Thoracic aorta (tissue), 2 donors: ENCODE measurements at places on chromosomes 3 and 15. TPM values are rescaled to one million over a fixed set of nuclear protein-coding genes. Genes with fewer than 3 reads are reported as not detected.
A peak's percentile ranks its signal among the peaks of the same experiment; 100 is the strongest.

DNA sequence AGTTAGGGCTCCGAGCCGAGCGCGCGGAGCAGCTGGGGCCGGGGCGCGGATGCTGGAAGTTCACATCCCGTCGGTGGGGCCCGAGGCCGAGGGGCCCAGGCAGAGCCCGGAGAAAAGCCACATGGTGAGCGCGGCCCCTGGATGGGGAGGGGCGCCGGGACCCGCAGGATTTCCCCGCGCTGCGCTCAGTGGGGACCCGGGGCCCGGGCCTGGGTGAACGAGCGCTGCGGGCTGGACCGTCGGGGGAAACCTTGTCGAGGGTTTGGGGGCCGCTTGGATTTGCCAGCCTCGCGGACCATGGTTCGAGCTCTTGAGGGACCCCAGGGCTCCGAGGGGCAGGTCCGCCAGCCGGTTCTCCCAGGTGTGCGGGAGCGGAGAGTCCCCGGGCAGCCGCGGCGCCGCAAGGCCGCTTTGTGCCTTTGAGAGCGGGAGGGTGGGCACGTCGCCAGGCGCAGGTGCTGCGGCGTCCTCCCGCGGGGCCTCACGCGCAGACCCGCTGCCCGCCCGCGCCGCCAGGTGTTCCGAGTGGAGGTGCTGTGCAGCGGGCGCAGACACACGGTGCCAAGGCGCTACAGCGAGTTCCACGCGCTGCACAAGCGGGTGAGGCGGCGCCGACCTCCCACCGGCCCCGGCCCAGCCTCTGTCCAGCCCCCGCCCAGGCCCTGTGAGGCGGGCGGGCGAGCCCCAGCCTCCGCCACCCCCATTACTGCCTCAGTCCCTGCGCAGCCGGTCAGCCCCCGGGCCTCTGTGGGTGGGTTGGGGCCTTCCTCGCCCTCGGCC is at the start of gene SNX22:
Gene SNX22, plus strand, starts transcription at position 5 of the 780 bp plus-strand sequence. Its CDS starts 45 bp downstream, at position 50.
- peaks cover 21% of the 10 kb centered on the region for H3K4me1 ChIP-seq
- H3K27ac ChIP-seq, result no peak within 1 kb of the TSS
- peaks cover 15% of the 10 kb centered on the region for H3K36me3 ChIP-seq
- peaks cover 6% of the 10 kb centered on the region for H3K27me3 ChIP-seq

DNA sequence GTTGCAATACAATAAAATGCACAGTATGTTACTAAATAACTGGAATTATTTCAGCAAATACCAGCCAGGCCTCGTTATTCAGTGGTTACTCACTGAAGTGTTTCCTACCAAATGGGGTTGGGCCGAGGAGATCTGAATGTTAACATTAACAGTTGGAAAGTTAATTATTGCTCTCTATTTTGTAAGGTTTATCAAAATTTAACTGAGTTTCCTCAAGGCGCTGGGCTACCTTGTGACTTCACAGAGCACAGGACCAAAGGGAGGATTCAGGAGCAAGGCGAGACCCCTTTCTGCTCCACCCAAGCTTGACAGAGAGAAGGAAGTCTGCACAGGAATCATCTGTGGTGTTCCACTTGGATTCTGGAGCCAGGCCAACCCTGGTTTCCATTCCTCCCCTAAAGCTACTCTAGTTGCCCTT is 21.6 kb downstream of the ADAMTS9 start:
- peak overlapping the region; percentile 38 for H3K27ac ChIP-seq
- no peak overlapping the region for H3K4me3 ChIP-seq
- H3K36me3 ChIP-seq, result no peaks in the 10 kb centered on the region
- no peaks in the 10 kb centered on the region for H3K27me3 ChIP-seq
- no peak for DNase-seq

DNA sequence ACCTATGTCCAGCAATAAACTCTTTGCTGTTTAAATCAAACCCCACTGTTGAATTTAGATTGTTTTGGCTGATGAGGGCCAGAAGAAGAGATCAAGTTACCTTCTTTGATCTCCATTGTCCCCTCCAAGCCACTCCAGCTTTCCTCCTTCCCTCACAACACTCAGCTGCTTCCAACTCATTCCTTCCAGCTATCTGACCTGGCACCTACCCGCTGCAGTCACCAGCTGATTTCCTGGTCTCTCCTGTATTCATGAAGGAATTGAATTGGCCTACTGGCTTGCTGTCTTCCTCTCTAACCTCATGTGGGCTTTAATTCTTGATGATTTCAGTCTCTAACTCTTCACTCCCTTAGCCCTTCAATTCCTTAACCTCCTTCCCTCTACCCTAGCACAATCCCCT is 40.8 kb upstream of the ABHD17C start:
- no peak overlapping the region for H3K27ac ChIP-seq
- H3K4me1 ChIP-seq, result no peaks in the 10 kb centered on the region
- DNase-seq, result no peak
- H3K4me3 ChIP-seq, result no peak overlapping the region
- H3K36me3 ChIP-seq, result no peaks in the 10 kb centered on the region

DNA sequence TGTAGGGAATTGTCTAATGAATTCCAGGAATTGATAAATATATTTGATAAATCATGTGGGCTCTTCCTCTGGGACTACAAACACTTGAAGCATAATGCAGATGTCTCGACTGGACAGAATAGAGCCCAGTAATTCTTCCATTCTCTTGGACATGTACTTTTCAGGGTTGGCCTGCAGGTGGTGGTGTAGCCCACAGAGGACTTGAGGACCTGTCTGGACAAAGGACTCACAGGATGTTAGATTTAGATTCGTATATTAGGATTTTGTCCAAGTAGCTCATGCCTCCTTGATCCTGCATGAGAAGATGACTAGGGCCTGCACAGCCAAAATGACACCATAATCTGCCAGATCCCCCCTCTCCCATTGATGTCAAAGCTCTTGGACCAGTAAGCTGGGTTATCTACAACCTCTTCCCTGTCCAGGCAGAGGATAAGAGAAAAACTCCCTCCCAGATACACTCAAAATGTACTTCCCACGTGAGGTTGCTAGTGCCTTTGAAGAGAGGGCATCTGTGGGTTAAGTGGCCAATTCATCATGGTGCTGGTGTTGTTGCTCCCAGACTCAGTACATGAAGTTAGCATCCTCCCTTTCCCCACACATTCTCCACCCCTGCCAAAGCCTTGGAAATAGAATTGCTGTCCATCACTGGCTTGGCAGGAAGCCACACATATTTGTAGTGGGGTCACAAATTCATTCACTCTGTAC is 88.6 kb upstream of the ZNF280D start:
- no peak overlapping the region for H3K27ac ChIP-seq
- no peak for DNase-seq
- no peak overlapping the region for H3K4me3 ChIP-seq
- H3K36me3 ChIP-seq, result no peaks in the 10 kb centered on the region
- peaks cover 9% of the 10 kb centered on the region for H3K4me1 ChIP-seq
- no peaks in the 10 kb centered on the region for H3K27me3 ChIP-seq

GRCh38 chr15:92662762-92663161 is 7.2 kb upstream of the FAM174B start:
- no peak for DNase-seq
- H3K36me3 ChIP-seq, result no peaks in the 10 kb centered on the region
- H3K4me3 ChIP-seq, result no peak overlapping the region

- H3K4me3 ChIP-seq, result no peak overlapping the region
- H3K27ac ChIP-seq, result no peak overlapping the region
- H3K27me3 ChIP-seq, result no peaks in the 10 kb centered on the region
- no peak for DNase-seq
- peaks cover 9% of the 10 kb centered on the region for H3K36me3 ChIP-seq
These were observed 22.6 kb downstream of the CLDN18 start for GRCh38 chr3:138032567-138032966.

GRCh38 chr3:141383555-141384129 is 15.3 kb downstream of the ZBTB38 start:
- no peaks in the 10 kb centered on the region for H3K27me3 ChIP-seq
- H3K4me1 ChIP-seq, result peaks cover 25% of the 10 kb centered on the region
- H3K4me3 ChIP-seq, result peak overlapping the region; percentile 46
- H3K27ac ChIP-seq, result peak overlapping the region; percentile 56
- no peaks in the 10 kb centered on the region for H3K36me3 ChIP-seq

- peak overlapping the region; percentile 91 for H3K27ac ChIP-seq
- DNase-seq, result no peak
- H3K27me3 ChIP-seq, result no peaks in the 10 kb centered on the region
- H3K4me3 ChIP-seq, result no peak overlapping the region
- H3K4me1 ChIP-seq, result peaks cover 26% of the 10 kb centered on the region
These were observed 39.9 kb downstream of the FEM1B start for GRCh38 chr15:68317281-68318007.

GRCh38 chr15:95557226-95558046 is 773.1 kb upstream of the NR2F2 start:
- peak overlapping the region; percentile 69 for H3K27ac ChIP-seq
- no peak overlapping the region for H3K4me3 ChIP-seq
- H3K36me3 ChIP-seq, result no peaks in the 10 kb centered on the region
- H3K4me1 ChIP-seq, result peaks cover 9% of the 10 kb centered on the region
- DNase-seq, result no peak

The TIPIN gene
- total RNA-seq, result 13.1 TPM

DNA sequence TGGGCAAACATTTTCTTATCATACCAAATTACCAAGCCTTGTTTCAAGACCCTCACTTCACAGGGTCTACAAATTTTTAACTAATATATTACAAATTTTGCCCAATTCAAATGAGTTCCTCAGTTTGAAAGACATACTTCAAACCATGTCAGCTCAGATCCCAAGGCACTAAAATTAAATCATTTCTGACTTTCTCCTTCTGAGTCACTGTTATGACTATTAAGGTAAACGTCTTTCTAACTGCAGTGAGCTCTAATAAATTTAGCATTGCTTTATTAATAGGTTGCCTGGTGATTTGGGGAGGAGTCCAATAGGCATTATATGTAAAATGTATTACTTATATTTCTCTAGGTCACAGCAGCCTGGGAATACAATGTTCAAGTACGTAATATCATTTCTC is 158.2 kb upstream of the ARHGEF26 start:
- H3K4me3 ChIP-seq, result no peak overlapping the region
- H3K4me1 ChIP-seq, result peaks cover 4% of the 10 kb centered on the region
- no peaks in the 10 kb centered on the region for H3K36me3 ChIP-seq
- H3K27ac ChIP-seq, result no peak overlapping the region
- H3K27me3 ChIP-seq, result no peaks in the 10 kb centered on the region

GRCh38 chr15:60673918-60674558 is 195.1 kb upstream of the ICE2 start:
- H3K27me3 ChIP-seq, result no peaks in the 10 kb centered on the region
- DNase-seq, result peak; percentile 41
- H3K27ac ChIP-seq, result no peak overlapping the region
- no peak overlapping the region for H3K4me3 ChIP-seq
- H3K36me3 ChIP-seq, result no peaks in the 10 kb centered on the region

- no peaks in the 10 kb centered on the region for H3K27me3 ChIP-seq
- no peaks in the 10 kb centered on the region for H3K36me3 ChIP-seq
- H3K4me1 ChIP-seq, result no peaks in the 10 kb centered on the region
- H3K27ac ChIP-seq, result no peak overlapping the region
- H3K4me3 ChIP-seq, result no peak overlapping the region
These were observed 760.1 kb upstream of the NECTIN3 start for GRCh38 chr3:110311541-110311940.

DNA sequence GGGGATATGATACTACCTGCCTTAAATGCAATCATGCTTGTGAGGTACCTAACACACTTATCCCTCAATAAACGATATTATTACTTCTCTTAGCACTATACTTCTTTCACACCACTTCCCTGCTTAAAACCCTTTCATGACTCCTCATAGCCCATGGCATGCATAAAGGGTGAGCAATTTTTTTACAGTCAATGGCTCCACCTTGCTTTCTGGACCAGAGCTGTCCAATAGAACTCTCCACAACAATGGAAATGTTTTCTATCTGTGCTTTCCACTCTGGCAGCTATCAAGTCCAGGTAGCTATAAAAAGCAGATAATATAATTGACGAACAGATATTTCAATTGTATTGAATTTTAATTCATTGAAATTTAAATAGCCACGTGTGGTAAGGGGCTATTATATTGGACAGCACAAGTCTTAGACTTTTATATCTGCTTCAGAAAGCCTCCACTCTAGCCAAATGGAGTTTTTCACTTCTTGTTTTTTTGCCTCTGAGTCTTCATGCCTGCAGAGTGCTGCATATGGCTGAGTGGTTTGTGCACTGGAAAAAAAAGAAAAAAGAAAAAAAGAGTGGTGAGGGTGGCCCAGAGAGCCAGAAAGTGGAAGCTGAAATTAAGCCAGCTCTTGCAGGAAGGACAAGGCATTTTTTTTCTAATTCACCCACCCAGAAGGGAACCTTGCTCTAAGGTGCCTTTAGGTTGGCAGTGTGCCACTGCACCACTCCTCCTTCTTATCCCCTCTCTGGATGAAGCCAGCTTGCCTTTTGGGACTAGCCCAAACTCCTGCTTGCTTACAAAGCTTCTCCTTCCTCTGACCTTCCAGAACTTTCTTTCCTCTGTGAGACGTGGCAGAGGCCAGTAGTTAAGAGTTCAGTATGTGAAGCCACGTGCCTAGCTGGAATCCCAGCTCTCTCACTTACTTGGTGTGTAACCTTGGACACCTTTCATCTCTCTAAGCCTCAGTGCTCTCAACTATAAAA is 239.0 kb upstream of the LRTM1 start:
- DNase-seq, result no peak
- no peaks in the 10 kb centered on the region for H3K4me1 ChIP-seq
- H3K27me3 ChIP-seq, result no peaks in the 10 kb centered on the region
- H3K36me3 ChIP-seq, result no peaks in the 10 kb centered on the region

The P2RY14 gene
- 4.3 TPM for total RNA-seq

DNA sequence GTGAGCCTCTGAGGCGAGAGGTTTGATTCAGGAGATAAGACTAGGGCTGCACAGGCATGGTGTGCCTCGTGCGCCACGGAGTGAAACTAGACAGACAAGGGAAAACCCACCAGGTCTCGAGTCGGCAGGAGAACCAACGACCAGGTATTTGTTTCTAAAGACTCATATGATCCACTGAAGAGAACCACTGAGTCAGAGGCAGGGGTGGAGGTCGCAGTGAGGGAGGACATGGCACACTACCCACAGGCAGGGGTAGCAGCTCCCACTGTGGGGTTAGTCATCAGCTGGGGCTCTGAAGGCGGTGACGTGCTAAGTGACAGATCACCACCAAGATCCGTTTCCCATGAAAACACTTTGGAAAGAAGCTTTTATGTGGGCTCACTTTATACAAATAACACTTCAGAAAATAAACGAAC is 45.7 kb downstream of the CHSY1 start:
- no peak for DNase-seq
- peaks cover 96% of the 10 kb centered on the region for H3K4me1 ChIP-seq
- peak overlapping the region; percentile 43 for H3K27ac ChIP-seq
- no peaks in the 10 kb centered on the region for H3K27me3 ChIP-seq

DNA sequence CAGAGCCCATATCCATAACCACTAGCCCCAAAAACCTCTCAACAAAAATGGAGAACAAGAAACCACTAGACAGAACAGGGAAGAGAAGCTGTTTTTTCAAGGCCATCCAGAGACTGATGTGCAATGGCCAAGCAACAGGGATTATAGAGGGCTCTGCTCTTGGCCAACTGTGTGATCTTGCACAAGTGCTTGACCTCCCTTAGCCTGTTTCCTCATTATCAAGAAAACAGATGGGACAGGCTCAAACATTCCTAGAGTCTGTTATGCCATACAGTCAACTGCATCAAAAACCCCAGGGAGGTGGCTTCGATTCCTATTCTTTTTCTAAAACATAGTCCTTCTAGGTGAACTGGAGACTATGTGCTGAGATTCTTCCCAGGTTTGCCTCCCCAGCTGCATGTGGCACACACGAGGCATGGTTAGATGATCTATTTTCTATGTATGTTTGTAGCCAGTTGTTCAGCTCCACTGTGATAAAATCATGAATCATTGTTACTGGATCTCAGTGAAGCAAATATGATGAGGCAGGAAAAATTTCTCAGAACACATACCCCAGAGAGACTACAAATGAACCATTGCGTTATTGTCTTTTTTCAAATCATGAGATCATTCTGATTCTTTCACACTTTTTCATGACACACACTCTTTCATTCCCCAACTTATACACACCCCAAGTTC is 132.9 kb upstream of the TGFBR2 start:
- H3K36me3 ChIP-seq, result no peaks in the 10 kb centered on the region
- H3K4me3 ChIP-seq, result no peak overlapping the region
- peak overlapping the region; percentile 2 for H3K27ac ChIP-seq
- peaks cover 12% of the 10 kb centered on the region for H3K4me1 ChIP-seq
